ENCODE measurements at places on chromosomes 6 and 20.

DNA sequence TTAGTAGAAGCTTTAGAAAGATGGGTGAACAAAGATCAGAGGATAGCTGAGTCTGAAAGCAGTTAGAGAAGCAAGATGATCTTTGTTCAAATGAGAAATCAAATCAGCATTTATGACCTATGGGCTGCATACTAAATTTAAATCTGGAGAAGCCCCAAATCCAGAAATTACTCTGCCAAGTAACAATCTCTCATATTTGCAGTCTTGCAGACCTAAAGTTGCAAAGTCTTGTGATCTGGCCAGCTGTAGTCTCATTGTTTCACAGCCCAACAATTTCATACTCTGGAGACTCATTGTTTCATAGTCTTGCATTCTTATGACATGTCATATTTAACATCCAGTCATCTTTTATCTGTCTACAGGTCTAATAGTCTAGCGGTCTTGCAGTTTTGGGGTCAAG is 364.9 kb upstream of the RSPO3 start:
- no peak for DNase-seq

GRCh38 chr6:157867155-157867559 is 44.1 kb downstream of the SNX9 start:
- DNase-seq: no peak

DNA sequence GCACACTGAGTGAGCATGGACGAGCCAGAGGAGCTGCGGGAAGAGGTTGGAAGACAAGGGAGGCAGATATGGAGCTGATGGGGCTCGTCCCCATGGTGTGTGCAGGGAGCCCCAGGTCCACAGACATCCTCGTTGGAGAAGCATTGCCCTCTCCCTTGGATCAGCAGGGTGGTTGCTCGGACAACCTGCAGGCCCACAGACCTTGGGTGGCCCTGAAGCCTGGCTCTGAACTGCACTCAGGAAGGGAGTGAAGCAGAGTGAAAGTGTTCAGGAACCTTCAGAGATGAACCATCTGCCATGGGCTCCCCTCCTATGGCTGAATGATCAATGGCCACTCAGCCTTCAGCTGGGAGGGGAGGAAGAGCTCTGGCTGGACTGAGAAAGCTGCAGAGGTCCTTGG is 43.3 kb upstream of the LRFN2 start:
- no peak for DNase-seq

- no peak for DNase-seq
These were observed 577.0 kb downstream of the CDH26 start for GRCh38 chr20:60535211-60535610.

GRCh38 chr20:48724891-48725554 is 102.8 kb downstream of the PREX1 start:
- DNase-seq: no peak

DNA sequence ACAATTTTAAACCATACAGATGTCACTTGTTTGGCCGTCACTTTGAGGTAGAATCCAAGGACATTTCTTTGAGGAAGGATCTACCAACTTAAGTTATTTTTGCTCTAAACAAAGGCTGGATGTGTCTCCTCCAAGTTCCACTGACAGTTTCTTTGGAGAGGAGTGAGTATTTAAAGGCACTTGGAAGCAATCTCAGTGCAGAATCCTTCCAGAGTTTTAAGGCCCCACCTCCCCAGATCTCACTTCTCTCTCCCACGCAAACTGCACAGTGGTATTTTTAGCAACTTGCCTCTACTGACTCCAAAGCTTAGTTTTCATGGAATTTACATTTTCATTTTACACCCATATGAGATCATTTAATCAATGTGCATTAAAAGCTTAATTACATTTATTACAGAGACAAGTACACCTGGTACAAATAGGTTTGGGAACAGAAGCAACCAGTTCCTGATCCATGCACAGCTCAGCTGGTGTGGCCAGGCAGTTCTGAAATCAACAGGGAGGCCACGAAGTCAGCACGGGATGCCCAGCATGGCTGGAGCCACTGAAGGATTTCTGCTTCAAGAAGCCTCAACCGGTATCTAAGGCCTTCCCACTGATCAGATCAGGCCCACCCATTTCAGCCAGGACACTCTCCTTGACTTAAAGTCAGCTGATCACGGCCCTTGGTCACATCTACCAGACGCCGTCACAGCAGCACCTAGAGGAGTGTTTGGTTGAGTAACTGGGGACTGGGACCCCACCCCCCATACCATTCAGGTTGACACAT is 109.8 kb downstream of the SYCP2 start:
- no peak for DNase-seq
